ENCODE measurements at places on chromosomes 6 and 20.

DNA sequence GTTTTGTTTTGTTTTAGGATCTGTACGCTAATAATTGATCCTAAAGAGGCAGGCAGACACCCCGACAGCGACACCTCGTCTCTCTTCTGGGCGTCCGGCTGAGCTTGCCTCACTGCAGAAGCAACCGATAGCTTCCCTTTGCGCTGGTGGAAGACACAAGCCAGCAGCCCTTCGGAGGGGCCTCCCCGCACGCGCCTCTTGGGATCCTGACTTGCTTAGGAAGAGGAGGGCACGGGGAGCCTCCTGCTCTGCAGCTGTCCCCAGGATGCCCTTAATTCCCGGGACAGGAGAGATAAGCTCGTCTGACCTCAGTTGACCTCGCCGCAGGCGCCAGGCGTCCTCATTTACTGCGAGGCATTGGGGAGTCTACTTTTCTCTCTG is 94.0 kb downstream of the CD83 start:
- DNase-seq: no peak

DNA sequence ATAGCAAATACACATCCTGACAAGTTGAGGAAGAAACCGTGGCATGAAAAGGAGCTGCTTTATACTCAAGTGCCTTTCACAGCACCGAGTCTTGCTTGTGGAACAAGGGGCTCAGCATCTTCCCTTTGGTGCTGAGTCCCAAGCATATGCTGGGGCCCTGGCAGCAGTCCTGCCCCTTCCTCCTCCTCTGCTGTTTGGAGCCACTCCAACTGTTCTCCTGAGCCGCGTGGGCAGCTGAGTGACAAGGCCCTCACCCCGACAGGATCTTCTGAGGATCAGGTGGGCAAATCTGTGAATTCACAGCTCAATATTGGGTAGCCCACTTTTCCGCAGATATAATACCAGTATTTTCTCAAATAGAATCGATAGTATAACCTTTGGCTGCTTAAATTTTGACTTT is 24.7 kb downstream of the DACT2 start:
- DNase-seq: no peak

DNA sequence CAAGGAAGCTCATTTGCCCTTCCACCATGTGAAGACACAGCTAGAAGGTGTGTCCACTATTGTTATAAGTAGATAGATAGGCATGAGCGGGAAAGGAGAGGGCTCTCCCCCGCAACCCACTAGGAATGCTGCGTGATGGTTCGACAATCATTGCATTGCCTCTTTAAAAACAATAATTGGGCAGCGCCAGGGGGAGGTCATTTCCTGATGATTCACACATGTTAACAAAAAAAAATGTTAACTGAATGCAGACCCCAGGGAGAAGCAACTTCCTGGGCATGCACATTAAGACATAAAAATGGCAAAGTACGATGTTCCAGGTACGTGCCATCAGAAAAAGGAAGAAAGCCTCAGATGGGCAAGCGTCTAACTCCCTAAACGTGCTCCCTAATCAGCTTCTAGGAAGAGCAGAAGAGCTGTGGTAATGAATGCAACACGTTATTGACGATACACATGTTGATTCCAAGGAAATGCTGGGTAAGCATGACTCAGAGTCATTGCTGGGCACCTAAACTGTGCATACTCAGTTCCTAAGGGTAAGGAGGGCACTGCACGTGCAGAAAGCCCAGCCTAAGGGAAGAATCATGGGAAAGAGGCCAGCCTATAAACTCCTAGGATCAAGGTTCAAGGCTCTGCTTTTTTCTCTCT is 113.7 kb downstream of the FAM217A start:
- DNase-seq: no peak

GRCh38 chr6:41597246-41598000 is 40.8 kb upstream of the MDFI start:
- DNase-seq: no peak

DNA sequence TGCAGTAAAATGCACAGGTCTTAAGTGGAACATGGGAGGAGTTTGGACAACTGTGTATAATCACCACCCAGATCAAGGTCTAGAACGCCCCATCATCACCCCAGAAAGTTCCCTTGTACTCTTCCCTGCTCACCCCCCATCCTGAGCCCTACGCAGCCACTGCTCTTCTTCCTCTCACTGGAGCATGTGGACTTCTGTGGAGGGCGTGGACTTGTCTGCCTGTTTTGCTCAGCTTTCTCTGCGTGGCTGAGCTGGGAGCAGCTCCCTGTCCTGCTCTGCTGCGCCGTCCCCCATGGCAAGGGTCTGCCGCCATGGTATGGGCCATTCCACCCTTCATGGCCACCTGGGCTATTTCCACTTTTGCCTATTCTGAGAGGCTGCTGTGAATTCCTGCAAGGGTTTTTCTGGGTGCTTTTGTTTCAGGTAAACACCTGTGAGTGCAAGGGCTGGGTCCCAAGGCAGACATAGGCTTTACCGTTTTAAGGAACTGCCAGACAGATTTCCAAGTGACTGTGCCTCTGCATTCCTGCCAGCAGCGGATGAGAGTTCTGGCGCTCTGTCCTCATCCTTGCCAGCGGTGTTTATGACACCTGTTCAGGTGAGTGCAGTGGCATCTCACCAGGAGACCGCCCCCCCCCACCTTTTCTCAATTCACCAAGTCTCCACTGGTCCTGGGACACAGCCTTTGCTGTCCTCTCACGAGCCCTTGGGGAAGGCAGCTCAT is 19.7 kb downstream of the PCK1 start:
- no peak for DNase-seq
